ENCODE measurements at places on chromosomes 3 and 15.
A peak's percentile ranks its signal among the peaks of the same experiment; 100 is the strongest.

DNA sequence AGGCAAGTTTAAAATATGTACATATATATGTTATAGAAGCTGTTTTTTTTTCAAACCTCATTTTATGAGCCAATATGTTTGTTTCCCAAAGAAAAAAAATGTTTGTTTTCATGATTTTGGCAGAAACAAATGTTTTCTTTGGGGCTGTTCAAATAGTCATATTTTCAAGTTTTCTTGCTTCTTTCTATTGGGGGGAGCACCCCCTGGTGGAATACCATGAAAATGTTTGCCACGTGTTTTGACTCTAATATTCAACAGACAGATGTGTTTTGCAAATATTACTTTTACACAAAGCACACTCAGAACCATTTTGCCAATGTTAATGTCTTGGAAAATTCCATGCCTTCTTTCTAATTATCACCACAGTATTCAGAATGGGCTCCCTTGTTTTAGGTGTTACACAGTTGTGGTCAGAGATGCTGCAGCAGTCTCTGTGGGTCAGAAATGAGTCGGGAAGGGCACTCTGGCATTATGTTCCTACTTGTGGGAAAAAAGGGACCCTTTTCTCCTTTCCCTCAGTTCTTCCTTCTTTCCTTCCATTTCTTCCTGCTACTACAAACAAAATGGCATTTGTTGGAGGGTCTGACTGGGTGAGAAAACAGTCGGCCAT lies 817.0 kb downstream of the TUSC7 start:
- peak; percentile 34 for DNase-seq

- DNase-seq = peak; percentile 78
Measured at GRCh38 chr15:31870328-31871165, 159.8 kb upstream of the CHRNA7 start.

GRCh38 chr3:87350367-87351199 lies 74.2 kb upstream of the POU1F1 start:
- peak; percentile 49 for DNase-seq

DNA sequence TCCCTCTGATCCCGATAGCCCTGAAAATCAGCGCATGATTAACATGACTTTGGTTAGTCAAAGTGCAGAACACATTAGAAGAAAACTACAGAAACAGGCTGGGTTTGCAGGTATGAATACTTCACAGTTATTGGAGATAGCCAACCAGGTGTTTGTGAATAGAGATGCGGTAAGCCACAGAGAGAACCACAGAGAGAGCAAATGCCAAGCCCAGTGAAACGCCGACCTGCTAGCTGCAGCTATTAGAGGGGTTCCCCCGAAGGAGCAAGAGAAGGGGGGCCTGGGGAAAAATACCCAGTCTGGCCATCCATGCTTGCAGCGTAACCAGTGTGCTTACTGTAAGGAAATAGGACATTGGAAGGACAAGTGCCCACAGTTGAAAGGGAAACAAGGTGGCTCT lies 523.9 kb upstream of the CNTN3 start:
- DNase-seq = no peak

- peak; percentile 93 for DNase-seq
Measured at GRCh38 chr15:92409006-92409405, 15.3 kb downstream of the ST8SIA2 start.

GRCh38 chr3:46489875-46490274 lies 7.9 kb upstream of the RTP3 start:
- DNase-seq = no peak

GRCh38 chr3:187739094-187739560 lies 6.1 kb downstream of the BCL6 start:
- no peak for DNase-seq

DNA sequence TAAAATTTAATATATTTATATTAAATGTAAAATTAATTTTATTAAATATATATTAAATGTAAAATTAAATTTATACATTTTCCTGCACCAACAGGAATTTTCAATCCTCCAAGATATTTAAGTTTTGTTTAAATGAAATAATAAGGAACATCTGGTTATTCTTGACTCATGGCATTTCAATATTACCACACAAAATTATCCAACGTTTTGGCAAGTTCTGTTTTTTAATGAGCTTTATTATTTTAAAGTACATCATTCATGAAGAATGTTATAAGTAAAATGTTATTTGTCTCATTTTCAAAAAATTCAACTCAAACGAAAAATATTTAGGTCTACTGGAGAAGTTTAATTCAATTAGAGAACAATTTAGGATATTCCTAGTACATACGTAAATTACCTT lies 811.4 kb downstream of the NAALADL2 start:
- DNase-seq = no peak

- peak; percentile 17 for DNase-seq
Measured at GRCh38 chr3:149291178-149291577, 42.3 kb downstream of the TM4SF18 start.

DNA sequence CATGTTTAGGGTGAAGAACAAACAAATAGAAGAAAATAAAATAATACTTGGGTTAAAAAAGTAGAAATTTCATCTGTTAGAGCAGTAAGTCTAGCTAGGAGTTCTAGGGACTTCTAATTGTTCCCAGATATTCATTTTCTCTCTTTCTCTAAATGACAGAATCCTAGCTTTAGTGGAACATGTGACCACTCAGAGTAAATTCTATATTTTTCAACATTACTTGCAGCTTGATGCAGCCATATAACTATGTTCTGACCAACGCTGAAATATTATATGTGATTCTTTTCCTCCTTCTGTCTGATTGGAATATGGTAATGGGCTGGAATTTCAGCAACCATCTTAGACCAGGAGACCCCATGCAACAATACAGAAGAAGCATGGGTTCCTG lies 8.1 kb downstream of the PTX3 start:
- no peak for DNase-seq

Data from SK-N-DZ (cell line).